Midbrain (tissue), 1 donor: ENCODE measurements at places on chromosomes 2 and 18.
A peak's percentile ranks its signal among the peaks of the same experiment; 100 is the strongest.

DNA sequence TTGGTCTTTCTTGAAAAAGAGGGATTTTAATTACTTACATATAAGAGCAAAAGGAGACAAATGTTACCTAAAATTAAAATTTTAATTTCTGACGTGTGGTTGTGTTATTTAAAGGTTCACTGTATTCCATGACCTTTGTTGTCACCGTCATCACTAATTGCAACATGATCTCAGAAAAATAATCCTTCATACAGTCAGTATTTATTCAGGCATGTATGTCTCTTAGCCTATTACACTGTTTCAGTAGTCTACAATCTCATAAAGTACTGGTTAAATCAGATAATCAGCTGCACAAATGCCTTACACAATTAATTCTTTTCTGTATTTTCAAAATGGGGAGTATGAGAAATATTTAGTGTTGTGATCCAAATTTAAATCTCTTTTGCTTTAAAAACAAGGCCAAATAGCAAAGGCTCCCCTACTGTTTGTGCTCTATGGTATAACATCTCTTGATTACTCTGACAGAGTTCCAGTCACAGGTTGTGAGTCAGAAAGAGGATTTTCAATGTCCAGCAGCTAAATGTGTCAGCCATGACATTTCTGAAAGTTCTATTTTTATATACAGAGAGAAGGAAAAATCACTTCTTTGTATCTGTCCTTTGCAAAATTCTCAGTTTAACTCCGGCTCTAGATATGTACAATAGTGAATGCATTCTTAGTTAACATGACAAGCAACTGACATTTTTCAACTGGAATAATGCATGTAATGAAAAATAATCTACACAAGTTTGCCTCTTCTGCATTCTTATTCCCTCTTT is 184.0 kb downstream of the FIGN start:
- DNase-seq, result peak; percentile 3

- no peak for DNase-seq
Measured at GRCh38 chr2:232888839-232889529, 18.9 kb downstream of the SNORC start.

DNA sequence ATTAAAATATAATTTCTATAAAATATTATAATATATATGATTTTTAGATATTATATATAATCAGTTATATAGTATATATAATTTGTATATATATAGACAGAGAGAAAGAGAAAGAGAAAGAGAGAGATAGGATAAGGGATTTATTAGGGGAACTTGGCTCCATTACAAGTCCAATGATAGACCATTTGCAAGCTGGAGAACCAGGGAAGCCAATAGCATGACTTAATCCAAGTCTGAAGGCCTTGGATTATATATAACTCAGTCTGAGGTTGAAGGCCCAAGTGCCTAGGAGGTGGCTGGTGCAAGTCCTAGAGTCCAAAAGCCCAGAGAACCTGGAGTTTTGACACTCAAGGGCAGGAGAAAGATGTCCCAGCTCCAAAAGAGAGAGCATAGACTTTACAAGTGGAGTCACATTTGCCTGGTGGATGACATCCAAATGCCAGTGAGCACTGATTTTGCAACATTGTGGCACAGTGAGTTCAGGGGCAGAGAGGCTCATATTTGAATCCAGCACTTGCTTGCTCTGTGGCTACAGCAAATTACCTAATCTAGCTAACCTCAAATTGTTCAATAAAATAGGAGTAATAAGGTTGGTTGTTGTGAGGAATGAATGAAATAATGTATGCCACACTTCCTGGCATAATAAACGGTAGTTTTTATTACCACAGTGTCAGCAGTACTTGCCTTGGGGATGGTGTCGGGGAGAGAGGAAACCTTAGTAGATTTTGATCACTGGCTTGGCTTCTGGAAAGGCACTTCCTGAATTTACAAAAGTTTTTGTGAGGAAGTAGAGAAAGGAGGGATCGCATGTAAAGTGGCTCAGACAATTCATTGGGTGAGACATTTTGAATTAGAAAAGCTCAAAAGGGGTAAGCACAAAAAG is 69.6 kb upstream of the CD28 start:
- peak; percentile 17 for DNase-seq

- no peak for DNase-seq
Measured at GRCh38 chr18:49837889-49838288, 24.6 kb upstream of the ACAA2 start.

DNA sequence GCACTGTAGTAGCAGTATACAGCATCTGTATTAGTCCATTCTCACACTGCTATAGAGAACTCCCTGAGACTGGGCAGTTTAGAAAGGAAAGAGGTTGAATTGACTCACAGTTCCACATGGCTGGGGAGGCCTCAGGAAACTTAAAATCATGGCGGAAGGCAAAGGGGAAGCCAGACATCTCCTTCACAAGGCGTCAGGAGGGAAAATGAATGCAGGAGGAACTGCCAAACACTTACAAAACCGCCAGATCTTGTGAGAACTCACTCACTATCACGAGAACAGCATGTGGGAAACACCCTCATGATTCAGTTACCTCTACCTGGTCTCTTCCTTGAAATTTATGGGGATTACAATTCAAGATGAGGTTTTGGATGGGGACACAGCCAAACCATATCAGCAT is 25.4 kb downstream of the MAP4K4 start:
- DNase-seq, result no peak

DNA sequence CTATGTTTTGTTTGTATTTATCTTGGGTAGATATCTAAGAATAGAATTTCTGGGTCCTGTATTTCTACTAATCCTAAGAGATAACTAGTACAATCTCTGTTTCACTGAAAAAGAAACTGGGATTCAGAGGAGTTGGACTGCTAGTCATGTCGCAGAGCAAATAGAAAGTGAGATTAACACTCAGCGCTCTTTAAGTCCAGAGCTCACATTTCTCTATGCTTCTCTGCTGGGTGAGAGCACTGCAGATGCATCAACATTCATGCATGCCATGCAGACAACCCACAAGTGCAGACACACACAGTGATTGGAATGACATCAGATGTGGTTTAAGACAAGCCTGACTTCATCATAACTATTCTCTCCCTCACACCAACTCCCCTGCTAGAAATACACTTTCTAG is 563.8 kb downstream of the TDRD15 start:
- no peak for DNase-seq

DNA sequence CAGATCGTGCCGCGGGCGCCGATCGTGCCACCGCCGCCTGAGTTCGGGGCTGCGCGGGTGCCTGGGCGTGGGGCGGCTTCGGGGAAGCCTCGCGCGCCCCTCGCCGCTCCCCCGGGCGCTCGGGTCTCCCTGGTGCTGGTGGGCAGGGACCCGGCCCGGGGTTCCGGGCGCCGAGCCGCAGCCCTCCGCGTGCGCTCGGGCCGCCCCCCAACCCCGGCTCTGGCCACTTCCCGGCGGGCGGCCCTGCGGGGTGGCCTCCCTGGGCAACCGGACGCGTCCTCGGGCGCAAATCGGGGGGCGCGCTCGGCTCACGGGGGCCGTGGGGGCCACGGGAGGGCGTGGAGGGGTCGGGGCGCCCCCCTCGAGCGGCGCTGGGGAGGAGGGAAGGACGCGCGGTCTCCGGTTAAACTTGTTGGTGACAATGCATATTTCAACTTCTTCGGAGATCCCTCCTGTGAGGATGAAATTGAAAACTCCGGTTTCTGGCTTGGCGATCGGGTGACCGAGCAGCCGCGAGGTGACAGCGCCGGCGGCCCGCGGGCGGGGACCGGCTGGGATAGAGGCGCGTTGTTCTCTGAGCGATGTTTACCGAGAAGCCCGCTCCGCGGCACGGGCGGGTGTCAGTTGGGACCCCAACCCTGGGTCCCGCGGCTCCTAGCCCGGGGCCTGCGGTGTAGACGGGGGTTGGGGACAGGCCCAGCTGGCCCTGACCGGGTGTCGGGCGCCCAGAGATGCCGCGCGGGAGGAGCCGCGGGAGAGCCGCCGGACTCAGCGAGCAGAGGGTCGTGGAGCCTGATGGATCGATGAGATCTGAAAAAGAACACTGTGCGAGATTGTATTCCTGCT is 676 bp downstream of the SH3BP4 start:
- DNase-seq, result peak; percentile 49

- DNase-seq, result no peak
Measured at GRCh38 chr2:217283460-217283859, 423.6 kb upstream of the TNP1 start.
